ENCODE measurements at places on chromosomes 4 and X.

- no peak for DNase-seq
These were observed 8.3 kb upstream of the CD40LG start for GRCh38 chrX:136639506-136640176.

DNA sequence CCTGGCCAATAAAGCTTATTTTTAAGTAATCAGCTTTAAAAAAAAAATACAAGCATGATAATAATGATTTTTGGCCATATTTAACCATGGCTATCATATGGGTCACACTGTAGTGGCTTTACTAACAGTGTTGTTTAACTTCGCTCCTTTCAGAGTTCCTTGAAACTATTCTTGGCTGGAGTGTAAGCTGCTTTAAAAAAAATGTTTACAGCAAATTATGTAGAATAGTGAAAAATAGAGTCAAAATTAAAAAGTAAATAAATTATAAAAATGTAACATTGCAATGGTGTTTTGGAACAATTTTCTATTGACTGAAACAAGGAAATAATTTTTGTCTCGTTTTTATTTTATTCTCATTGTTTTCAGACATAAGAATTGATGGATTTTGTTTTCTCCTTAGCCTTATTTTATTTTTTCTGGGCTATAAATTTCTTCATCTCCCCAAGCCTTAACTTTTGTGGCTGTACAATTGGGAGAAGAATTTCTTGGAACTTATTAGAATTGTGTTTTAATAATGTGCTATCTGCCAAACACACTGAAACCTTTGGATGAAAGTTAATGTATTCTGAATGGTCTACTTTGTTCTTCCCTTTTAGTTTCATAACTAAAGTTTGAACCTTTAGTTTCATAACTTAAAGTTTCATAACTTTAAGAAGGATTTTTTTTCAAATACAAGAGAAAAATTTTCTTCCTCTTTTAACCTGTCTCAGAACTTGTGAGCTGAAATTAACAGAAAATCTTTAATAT is 182.0 kb downstream of the ARHGAP24 start:
- no peak for DNase-seq

GRCh38 chr4:141646969-141647368 is 10.6 kb downstream of the IL15 start:
- no peak for DNase-seq

GRCh38 chrX:96447161-96447560 is 237.5 kb upstream of the DIAPH2 start:
- no peak for DNase-seq

DNA sequence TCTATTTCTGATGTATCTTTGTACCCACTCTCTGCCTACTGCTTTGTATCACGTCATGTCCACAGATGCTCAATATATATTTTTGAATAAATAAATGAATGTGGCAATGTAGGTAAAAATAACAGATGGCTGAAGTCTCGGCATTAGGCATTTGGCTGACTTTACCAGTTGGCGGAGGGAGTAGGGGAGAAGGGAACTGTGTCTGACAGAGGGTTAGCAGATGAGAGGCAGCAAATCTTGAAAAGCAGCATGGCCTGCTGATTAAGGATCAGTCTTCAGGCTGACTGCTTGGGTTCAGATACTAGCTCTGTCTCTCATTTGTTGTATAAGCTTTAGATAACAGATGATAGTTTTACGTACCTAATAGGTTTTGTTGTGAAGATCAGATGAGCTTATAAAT is 31.9 kb upstream of the RASGEF1B start:
- DNase-seq: no peak

DNA sequence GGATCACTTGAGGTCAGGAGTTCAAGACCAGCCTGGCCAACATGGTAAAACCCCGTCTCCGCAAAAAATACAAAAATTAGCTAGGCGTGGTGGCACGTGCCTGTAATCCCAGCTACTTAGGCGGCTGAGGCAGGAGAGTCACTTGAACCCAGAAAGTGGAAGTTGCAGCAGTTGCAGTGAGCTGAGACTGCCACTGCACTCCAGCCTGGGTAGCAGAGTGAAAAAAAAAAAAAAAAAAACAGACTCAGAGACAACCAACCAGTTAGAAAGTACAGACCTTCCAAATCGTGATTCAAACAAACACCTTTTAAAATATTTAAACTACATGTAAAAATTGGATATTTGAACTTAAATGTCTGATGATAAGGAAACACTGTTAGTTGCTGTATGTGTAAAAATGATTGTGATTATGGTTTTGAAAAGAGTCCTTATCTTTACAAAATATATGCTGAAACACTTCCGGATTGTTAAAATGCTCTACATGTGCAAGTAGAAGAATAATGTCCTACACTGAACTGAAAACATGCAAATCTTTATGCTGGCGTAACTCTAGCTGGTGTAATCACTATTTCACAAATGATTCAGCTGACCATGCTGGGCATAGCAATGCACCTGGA is 37.8 kb downstream of the SH3KBP1 start:
- no peak for DNase-seq
